NCI-H69 (cell line): ENCODE measurements at places on chromosomes 5 and 9.

- no peak for DNase-seq
Measured at GRCh38 chr5:132209131-132209530, 18.5 kb downstream of the P4HA2 start.

DNA sequence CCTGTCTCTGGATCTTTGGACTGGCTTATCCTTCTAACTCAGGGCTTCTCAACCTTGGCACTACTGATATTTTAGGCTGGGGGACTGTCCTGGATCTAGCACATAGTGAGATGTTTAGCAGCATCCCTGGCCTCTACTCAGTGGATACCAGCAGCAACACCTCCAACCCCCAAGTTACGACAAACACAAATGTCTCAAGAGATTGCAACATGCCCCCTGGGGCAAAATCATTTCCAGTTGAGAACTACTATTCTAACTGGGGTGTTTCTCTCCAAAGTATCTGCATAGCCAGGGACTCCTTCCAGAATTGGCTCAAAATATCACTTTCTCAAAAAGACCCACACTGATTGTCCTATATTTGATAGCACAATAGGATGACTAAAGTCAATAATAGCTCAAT is 7.2 kb upstream of the TLR4 start:
- DNase-seq: no peak

DNA sequence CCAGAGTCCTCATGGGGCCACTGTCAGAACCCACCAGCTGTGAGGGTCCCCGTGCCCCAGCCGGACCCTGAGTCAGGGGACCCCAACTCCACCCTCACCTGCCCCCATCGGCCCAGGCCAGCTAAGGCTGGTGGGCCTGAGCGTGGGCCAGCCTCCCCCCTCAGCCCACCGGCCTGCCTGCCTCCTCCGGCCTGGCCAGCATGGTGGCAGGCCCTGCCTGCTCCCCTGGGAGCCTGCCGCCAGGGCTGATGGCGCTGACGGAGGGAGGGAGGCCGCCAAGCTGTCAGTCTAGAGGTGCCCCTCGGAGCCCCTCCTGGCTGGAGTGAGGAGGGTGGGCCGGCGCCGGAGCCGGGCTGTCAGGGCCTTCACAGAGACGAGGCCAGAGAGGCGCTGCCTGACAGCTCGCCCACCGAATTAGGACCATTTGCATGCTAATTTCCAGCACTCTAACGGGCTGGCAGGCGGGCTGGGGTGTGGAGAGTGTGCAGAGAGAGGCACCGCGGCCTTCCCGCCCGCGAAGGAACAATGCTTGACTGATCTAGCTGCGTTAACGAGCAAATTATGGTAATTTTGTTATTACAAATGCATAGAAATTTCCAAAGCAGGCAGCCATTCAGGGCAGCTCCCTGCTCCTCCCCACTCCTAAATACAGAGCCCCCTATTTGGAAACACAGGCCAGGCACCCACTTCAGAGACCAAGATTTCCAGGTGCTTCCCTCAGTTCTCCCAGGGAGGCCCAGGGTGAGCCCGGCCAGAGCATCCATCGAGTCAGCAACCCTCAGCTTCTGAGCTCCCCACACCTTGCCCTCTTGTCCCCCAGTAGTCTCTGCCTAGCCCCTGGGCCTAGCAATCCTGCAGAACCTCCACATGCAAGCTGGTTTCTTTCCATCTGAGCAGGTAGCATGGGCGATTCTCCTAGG is 169.3 kb downstream of the PAX5 start:
- peak; percentile 73 for DNase-seq

- no peak for DNase-seq
Measured at GRCh38 chr9:121491111-121491510, 8.5 kb downstream of the GGTA1 start.

DNA sequence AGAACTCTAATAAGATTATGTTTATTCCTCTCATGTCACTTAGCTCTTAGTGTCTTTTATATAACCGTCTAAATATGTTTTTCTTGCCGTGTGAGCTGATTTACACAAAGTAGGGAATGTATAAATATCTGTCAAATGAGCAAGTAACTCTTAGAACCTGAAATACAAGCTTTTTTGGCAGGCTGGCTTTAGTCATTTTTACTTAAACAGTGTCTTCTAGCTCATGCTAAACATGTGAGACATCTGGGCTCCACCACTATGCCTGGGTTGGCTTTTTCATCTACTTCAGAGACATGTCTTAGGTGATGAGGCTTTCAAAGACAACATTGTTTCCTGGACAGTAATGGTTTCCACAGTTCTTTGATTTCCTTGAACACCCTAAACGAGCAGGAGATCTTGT is 137.2 kb upstream of the ZNF608 start:
- DNase-seq: no peak

- no peak for DNase-seq
Measured at GRCh38 chr5:154543380-154543779, 65.4 kb upstream of the HAND1 start.

DNA sequence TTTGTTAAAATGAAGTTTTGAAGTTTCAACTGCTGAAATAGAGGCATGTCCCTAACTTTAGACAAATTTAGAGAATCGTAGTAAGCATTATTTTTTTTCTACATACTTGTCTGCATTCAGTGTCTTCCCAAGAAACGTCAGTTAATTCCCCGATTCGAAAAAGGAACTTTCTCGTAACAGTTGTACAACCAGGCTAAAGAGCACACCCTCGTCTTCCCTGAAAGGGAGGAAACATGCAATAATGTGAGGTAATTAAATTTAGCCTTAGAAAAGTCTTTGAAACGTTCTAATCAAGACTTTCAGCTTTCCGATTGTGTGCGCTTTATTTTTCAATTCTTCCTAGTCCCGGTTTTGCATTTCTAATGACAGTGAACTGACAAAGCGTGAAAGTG is 374 bp upstream of the SLC1A3 start:
- DNase-seq: no peak

GRCh38 chr5:67732921-67733320 is 482.6 kb upstream of the PIK3R1 start:
- no peak for DNase-seq

GRCh38 chr5:102971676-102972293 is 148.2 kb downstream of the GIN1 start:
- peak; percentile 54 for DNase-seq

GRCh38 chr5:5217371-5217770 is 77.2 kb downstream of the ADAMTS16 start:
- no peak for DNase-seq

- no peak for DNase-seq
Measured at GRCh38 chr5:6936031-6936430, 222.8 kb downstream of the TENT4A start.

- peak; percentile 54 for DNase-seq
Measured at GRCh38 chr5:79020861-79021561, 35.9 kb upstream of the ARSB start.

DNA sequence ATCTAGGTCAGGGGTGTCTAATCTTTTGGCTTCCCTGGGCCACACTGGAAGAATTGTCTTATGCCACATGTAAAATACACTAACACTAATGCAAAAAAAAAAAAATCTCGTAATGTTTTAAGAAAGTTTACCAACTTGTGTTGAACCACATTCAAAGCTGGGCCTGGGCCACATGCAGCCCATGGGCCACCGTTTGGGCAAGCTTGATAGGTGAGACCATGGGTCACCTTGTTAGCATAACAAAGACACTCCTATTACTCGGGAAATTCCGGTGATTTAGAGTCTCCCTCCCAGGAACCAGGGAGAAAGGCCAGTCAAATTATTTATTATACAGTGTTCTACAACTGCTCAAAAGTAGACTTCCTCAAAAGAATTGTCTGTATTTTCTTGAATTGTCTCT is 12.7 kb downstream of the RECK start:
- no peak for DNase-seq

DNA sequence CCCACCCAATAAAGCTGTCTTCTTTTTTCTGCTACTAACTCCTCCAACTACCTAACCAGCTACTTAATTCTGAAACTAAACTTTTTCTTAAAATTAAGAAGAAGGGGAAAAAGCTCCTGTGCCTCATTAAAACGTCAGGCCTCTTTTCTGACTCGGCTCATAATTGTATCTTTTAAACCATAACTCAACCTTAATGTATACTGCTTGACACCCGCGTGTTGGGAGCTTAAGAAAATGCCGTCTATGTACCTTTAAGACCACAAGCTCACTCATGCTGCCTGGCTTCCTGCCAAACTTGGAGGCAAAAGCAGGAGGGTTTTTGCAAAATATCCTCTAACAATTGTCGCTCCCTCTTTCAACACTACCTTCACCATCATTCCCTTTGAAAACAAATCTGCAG is 5.0 kb downstream of the EBF1 start:
- DNase-seq: peak; percentile 82

- DNase-seq: no peak
Measured at GRCh38 chr5:133081703-133082102, 29.9 kb downstream of the HSPA4 start.

DNA sequence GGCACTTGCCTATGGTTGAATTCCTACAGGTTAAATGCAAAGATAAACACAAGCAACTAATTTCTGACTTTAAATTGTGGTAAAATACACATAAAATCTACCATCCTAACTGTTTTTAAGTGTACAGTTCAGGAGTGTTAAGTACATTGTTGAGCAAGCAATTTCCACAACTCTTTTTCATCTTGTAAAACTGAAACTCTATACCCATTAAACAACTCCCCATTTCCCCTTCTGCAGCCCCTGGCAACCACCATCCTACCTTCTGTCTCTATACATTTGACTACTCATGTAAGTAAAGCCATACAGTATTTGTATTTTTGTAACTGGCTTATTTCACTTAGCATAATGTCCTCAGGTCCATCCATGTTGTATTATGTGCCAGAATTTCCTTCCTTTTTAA is 38.5 kb upstream of the STX17 start:
- DNase-seq: no peak

DNA sequence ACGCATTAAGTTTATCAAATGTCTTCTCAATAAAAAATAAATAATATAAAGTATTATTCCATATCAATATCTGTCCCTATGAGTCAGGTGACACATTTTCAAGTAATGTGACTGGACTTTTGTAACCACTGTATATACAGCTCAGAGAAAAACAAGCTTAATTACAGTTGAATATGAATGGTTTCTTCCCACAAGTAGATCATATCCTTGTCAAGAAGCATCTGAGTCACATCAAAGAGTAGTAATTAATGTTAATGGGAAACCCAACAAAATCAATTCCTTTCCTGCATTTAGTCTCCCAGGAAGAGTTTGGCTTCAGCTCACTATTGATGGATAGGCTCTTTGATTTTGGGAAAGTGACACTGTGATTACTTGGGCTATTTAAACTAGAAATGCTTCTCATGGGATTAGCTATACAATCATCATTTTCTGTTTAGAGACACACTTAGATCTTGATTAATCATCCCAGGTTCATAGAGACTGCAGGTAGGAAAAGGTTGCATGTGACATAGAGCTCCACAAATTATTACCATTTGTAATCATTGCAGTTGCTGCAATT is 292.9 kb downstream of the GABRG2 start:
- no peak for DNase-seq

- peak; percentile 89 for DNase-seq
Measured at GRCh38 chr5:180090098-180090768, 18.7 kb upstream of the RNF130 start.

DNA sequence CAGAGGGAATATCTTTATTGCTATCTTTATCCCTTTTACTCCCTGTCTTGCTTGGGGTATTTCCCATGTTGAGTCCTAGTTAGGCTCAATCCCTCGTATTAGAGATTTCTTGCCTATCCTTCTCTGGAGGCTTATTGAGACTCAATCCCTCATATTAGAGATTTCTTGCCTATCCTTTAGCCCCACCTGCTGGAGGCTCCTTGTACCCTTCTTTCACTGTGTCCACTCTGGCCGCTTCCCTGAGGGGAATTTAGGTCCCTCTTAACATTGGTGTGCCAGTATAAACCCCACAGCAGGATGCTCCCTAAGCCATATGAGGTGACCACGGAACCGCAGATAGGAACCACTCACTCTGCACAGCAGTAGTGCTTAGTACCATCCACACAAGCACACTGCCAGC is 110.7 kb upstream of the MAMDC2 start:
- peak; percentile 39 for DNase-seq

DNA sequence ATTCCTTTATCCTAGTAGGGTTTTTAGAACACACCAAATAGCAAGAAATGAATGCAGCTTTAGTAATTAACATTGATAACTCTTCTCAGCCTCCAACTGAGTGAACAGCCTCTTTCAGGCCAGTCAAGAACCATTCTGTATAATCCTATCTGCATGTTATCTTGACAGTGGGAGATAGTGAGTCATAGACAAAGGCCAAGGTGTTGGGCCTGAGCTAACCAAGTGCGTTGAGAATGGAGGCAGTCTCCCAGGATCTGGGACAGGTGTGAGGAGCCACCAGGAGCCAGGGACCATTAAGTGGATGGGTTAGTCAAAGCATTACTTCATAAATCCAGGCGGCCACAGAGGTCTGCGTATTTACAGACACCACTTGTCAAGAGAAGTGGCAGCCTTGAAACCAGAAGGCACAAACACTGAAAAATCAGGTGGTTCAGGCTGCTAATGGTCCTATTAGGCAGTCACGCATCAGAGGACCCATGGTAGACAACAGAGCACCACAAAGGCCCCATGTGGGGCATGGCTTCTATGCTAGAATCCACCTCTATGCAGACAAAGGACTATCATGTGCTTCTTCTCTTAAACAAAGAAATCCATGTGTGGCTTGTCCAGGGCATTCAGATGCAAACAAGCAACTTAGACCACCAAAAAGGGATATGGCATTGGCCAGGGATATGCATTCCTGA is 409.7 kb upstream of the PIK3R1 start:
- DNase-seq: peak; percentile 77
